ENCODE measurements at places on chromosomes 11 and 22. TPM values are rescaled to one million over a fixed set of nuclear protein-coding genes. Genes with fewer than 3 reads are reported as not detected.

DNA sequence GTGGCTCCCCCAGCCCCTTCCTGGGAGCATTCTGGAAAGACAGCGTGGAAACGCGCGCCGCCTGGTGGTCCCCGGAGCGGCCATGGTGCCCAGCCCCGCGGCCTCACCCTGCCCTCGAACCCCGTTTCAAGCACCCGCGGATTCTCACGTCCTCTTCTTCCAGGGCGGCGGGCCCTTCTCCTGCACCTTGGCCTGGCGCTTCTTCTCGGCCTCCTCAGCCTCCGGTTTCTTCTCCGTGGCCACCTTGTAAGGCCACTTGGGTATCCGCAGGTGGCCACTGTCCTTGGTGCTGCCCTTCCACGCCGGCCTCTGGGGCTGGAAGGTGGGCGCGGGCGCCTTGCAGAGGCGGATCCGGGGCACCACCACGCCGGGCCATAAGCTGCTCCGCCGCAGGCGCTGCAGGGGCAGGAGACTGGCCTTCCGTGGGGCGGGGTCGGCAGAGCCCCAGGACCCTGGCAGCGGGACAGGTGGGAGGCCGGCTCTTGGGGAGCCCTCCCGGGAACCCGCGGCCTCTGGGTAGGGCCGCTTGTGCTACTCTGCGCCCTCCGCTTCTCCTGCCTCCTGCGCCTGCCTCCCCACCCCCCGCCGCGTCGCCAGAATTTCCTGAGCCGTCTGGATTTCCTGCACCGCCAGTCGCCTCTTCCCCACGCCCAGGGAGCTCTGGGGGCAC, 83.4 kb downstream of the TRIM51G start:
- no peak for DNase-seq

DNA sequence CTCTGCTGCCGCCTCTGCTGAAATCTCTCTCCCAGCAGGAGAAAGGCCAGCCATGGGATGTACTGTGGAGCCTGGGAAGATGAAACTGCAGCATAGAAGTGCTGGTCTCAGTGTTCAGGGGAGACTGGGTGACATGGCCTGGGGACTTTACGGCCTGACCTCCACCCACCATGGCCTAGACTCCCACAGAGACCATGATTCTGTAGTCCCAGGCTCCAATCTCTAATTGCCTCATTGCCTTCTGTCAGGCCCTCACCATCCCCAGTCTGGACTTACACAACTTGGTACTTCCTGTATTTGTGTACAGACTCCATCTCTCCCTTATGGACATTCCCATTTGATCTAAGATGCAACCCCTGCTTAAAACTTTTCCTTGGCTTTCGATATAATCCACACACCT, 43.1 kb downstream of the TRAF6 start:
- DNase-seq = no peak

DNA sequence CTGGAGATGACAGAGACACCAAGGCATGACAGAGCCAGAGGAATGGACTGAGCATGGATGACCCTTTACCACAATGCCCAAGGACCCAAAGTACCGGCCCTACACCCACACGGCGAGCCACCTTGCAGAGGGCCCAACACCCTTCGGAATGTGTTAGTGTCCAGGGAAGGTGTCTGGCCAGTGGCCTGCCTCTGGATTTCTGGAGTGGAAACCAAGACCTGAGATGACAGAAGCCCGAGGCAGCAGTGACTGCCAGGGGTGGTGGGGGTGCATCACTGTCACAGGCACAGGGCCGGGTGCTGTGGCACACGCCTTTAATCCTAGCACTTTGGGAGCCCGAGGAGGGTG, 28.7 kb downstream of the PDGFB start:
- no peak for DNase-seq

- no peak for DNase-seq
Observed at GRCh38 chr11:4480577-4481239, 1.7 kb upstream of the OR52K1 start.

Gene SEPTIN5
- total RNA-seq = 172 TPM

Gene UPK3A
- not detected for total RNA-seq
